ENCODE measurements at places on chromosomes 3 and 15.
A peak's percentile ranks its signal among the peaks of the same experiment; 100 is the strongest.

- no peak for DNase-seq
These were observed 299.0 kb downstream of the ZBTB20 start for GRCh38 chr3:114848082-114848481.

DNA sequence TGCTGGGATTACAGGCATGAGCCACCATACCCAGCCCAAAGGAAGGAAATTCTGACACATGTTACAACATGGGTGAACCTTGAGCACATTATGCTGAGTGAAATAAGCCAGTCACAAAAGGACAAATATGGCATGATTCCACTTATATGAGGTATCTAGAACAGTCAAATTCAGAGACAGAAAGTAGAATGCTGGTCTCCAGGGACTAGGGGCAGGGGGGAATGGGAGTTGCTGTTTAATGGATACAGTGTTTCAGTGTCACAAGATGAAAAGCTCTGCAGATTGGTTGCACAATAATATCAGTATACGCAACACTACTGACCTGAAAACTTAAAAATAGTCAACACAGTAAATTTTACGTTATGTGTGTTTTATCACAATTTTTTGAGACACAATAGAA lies 4.1 kb downstream of the SPATA12 start:
- no peak for DNase-seq

GRCh38 chr3:50177346-50177745 lies 14.1 kb upstream of the GNAT1 start:
- DNase-seq: no peak

DNA sequence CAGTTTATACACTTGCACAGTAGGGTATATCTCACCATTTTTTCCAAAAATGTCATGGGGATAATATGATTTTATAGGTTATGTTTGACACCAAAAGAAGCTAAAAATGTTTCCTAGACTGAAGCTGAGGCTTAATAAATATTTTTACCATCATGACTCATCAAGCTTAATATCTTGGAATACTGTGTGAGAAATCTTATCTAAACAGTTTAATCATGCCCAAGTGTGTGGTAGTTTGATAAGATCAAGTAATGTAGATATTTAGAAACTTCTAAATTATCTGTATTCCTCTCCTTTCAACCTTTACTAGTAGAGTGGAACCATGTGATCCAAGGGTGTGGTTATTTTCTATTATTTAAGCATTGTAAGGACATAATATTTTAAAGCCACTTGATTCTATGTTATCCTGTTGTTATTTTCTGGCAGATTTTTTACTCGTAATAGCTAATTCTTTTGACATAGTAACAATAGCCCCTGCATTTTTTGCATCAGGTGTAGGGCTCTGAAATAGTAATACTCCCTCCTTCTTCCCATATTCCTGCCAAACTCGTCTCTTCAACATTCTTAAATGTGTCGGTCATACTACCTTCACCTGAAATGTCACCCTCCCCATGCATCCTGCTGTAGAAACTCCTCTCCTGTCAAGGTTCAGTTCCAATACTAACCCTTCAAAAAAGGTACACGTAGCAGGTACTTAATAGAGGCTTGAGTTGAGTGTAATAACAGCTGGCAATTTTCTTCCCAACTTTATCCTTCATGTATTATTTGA lies 729.6 kb downstream of the NLGN1 start:
- DNase-seq: no peak

GRCh38 chr3:47003056-47003410 lies 23.6 kb downstream of the NBEAL2 start:
- no peak for DNase-seq

DNA sequence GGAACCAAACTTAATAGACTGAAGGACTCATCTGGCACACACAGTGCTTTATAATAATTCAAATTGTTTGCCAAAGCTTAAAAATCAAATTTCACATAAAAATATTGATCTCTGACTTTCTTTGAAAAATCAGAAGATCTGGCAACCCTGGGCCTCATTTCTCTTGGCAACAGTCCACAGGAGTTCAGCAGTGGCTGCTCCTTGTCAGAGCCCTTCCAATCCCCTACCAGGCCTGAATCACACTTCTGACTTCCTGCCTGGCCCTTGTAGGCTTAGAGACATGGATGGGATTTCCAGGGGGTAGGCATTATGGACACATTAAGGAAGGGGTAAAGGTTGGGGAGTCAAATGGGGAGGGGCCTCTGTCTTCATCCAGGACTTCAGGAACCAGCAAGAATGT lies 55.5 kb downstream of the PLS1 start:
- DNase-seq: no peak

DNA sequence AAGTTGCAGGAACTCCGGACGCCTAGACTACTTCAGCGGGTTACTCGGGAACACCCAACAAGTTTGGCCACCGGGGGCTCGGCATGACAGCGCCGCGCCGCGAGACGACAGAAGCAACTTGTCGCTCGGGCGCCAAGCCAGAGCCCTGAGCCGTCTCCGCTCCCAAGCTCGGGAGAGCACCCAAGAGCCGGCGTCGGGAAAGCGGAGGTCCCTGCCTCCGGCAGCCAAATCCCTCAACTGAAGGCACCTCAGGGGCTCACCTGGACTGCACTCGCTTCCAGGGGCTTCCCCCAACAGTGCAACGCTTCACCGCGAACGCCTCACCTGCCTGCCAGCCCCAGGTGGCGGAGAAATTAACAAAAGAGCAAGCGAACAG lies 640 bp downstream of the MB21D2 start:
- DNase-seq: no peak

DNA sequence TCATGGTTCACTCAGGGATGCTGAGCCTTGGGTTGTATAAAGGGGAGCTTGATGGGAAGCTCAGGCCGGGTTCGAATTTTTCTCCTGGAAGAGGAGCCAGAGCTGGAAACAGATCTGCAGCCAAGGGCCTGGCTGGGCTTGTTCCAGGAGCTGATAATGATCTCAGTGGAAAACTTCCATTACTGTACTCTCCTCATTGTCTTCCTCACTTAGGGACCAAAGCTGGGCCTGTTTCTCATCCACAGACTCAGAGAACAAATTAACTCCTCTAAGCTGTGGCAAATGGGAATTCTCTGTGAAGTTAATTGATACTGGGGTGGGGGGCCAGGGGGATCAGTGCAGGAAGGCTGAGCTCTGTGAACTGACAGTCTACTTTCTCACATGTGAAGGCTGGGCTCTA lies 92.0 kb downstream of the PRICKLE2 start:
- DNase-seq: no peak

- DNase-seq: no peak
These were observed 8.9 kb downstream of the CISH start for GRCh38 chr3:50602595-50603191.

- no peak for DNase-seq
These were observed 319.7 kb downstream of the UACA start for GRCh38 chr15:70443486-70444273.

DNA sequence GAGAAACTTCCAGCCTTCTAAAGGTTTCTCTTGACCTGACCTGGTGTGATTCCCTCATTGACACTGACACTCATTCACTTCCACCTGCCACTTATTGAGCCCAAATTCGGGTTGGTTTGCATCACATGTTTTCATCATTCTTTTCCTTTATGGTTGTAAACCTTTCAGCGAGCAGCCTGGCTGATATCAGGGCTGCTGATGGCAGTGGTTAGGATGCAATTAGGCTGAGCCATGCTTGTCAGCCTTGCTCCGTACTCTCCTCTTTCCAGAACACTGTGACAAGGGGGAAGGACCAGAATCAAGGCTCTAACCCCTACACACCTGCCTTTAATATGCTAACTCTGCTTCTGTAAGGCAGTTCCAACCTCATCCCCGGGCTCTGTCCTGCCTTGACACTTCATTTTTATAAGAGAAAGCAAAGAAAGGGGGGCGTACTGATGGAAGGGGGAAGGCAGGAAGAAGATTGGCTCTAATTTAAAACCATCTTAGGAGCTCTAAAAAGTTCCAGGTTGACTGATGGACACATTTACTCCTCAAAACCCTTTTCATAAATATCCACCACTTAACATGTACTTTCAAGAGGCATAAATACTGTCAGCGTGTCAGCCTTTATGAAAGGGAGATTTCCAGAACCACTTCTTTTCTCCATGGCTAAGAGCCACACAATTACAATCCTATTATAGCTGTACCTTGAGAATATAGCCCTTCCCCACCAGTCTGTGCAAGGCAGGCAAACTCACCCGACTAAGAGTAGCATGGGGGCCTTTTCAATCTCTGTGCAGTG lies 5.7 kb downstream of the NMNAT3 start:
- DNase-seq: no peak

GRCh38 chr3:16838561-16838960 lies 46.2 kb upstream of the PLCL2 start:
- no peak for DNase-seq

- DNase-seq: no peak
These were observed 247.9 kb downstream of the OCA2 start for GRCh38 chr15:27850981-27851857.

DNA sequence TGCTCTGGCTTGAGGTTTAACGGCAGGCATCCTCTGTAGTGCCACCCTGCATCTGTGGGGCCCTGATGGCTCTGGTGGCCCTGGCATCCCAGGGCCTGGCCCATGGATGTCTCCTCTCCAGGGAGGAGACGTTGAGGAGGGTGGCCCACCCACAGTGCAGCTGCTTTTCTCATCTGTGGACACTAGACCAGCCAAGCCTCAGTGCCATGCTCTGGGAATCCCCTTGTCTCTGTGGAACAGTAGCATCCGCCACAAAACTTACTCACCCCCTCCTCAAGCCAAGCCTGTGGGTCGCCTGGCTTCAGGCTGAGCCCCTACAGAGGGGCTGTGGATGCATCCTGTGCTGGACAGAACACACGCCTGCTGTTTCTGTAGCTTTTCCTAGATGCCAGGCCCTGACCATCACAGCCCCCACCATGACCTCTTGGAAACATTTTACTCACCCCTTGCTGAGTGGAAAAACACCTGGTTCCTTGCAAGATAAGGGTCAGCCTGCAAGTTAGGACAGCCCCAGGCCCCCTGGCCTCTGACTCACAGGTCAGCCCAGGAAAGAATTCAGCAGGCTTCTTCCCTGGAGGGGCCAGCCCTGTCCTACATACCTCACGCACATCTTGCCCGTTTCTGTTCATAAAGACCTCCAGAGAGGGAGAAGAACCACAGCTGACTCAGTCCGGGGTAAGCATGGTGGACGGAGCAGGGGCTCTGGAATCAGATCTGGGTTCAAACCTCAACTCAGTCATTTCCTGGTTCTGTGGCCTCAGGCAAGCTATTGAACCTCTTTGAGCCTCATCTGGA lies 19.0 kb downstream of the PAK6 start:
- no peak for DNase-seq

DNA sequence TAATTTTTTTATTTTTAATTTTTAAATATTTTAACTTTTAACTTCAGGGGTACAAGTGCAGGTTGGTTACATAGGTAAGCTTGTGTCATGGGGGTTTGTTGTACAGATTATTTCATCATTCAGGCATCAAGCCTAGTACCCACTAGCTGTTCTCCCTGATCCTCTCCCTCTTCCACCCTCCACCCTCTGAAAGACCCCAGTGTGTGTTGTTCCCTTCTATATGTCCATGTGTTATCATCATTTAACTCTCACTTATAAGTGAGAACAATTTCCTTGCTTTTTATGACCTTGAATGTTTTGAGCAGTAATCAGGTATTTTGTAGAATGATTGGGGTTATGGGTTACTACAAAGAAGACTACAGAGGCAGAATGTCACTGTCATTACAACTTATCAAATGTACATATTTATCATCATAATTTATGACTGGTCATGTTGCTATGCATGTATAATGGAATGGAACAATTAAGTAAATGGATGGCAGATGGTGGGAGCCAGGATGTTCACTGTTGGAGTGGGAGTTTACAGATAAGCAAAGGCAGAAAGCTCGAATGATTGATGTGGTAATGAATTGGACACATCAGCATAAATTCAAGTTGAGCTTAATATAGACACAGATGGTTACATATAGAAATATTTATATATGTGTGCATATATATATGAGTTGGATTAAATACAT lies 563.8 kb upstream of the ROBO1 start:
- DNase-seq: no peak

GRCh38 chr15:77186594-77187011 lies 115.7 kb upstream of the TSPAN3 start:
- no peak for DNase-seq

- peak; percentile 46 for DNase-seq
These were observed at the start of gene FOXP1 for GRCh38 chr3:71583566-71584393. Gene FOXP1 (minus strand): TSS chr3:71583728. CDS start chr3:71198381, 385,347 bp downstream.

DNA sequence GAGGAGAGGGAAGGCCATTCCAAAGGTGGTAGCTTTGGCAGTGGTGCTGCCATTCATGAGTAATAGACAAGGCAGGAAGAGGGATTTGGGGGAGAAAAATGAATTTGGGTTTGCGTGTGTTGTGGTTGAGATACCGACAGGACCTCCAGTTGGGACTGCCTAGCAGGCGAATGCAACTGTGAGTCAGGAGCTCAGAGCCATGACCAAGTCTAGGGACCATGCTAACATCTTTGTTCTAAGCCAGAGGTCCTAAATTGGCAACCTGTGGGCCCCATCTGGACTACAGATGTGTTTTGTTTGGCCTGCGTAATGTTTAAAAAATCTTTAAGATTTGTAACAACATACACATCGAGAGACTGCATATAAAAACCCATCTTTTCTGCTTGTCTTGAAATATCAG lies 61.6 kb downstream of the SAMMSON start:
- DNase-seq: no peak

DNA sequence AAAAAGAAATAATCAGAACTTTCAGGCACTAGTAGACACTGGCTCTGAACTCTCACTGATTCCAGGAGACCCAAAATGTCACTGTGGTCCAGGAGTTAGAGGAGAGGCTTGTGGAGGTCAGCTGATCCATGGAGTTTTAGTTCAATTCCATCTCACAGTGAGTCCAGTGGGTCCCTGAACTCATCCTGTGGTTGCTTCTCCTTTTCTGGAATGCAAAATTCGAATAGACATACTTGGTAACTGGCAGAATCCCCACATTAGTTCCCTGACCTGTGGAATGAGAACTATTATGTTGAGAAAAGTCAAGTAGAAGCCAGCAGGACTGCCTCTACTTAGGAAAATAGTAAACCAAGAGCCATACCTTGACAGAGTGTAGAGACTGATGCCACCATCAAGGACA lies 87.3 kb upstream of the OXTR start:
- DNase-seq: no peak

DNA sequence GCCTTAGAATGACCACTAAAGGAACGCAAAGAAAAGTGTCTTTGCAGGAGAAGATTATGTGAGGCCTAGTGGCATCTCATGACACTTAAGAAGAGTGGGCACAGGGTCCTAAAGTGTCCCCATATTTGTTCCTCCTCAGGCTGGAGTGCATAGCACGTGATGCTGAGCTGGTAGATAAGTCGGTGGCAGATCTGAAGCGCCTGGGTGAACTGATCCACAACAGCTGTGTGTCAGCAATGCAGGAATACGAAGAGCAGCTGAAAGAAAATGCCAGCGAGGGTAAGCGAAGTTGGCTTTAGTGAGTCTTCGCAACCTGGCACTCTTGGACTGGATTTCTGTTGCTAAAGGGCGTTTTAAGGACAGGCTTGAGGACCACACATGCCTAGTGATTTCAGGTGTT lies 92.6 kb downstream of the CHD2 start:
- DNase-seq: no peak

GRCh38 chr15:51580385-51580784 lies 42.2 kb downstream of the DMXL2 start:
- DNase-seq: no peak

DNA sequence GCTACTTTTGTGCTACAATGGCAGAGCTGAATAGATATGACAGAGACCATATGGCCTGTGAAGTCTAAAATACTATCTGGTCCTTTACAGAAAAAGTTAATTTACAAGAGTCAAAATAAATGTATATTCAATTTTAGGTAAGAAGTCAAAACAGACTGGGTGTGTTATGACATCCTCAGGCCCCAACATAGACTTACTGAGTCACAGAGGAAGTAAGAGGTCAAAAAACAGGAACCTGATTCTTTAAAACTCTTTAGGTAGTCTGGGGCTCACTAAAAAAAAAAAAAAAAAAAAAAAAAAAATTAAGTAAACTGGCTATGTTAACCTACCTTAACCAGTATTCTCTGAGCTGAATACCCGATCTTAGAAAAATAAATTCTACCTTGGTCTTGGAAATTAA lies 13.1 kb downstream of the DNAAF4 start:
- no peak for DNase-seq
